ENCODE measurements at places on chromosomes 4 and X.
A peak's percentile ranks its signal among the peaks of the same experiment; 100 is the strongest.

GRCh38 chr4:176755001-176755400, 37.7 kb downstream of the VEGFC start:
- DNase-seq, result no peak

DNA sequence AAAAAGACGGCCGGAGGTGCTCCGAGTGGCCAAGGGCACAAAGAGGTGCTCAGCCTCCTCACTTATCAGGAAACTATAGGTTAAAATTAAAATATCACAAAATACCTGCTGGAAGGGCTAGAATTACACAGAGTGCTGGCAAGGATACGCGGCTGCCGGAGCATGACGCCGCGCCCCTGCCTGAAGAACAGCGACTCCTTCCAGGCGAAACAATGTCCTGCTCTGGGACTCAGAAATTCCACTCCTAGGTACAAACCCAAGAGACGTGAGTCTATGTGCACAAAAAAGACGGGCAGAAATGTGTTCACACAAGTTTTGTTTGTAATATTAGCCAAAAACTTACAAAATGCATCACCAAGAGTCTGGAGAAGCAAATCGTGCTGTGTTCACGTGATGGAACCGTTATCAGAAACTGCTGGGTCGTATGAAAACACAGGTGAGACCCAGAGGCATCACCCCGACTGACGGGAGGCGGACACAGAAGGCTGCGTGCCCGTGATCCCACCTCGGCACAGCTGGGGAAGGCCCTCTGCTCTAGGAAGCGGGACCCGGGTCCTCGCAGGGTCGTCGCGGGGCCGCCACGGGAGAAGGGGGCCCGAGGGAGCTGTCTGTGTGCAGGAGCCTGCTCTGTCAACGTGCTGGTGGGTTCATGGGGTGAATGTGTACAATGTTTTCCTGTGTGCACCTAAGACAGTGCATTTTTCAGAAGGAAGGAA, 27.6 kb downstream of the CTBP1 start:
- no peak for DNase-seq

GRCh38 chr4:32858361-32858760, 2138.2 kb downstream of the PCDH7 start:
- DNase-seq, result no peak

DNA sequence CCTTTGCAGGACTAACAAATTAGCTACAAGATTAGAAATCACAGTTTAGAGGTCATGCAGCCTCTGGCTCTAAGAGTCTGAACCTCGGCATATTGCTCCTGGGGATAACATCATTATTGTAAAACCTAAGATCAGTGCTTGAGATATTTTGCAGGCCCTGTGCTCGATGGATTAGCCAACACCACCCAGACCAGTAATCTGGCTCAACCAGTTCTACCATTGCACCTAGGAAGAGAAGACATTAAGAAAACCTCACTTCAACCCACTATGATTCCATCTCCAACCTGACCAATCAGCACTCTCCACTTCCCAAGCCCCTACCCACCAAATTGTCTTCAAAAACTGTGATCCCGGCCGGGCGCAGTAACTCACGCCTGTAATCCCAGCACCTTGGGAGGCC, 43.6 kb downstream of the WFS1 start:
- no peak for DNase-seq

- DNase-seq, result no peak
Measured at GRCh38 chr4:14646831-14647230, 355.4 kb upstream of the CPEB2 start.

DNA sequence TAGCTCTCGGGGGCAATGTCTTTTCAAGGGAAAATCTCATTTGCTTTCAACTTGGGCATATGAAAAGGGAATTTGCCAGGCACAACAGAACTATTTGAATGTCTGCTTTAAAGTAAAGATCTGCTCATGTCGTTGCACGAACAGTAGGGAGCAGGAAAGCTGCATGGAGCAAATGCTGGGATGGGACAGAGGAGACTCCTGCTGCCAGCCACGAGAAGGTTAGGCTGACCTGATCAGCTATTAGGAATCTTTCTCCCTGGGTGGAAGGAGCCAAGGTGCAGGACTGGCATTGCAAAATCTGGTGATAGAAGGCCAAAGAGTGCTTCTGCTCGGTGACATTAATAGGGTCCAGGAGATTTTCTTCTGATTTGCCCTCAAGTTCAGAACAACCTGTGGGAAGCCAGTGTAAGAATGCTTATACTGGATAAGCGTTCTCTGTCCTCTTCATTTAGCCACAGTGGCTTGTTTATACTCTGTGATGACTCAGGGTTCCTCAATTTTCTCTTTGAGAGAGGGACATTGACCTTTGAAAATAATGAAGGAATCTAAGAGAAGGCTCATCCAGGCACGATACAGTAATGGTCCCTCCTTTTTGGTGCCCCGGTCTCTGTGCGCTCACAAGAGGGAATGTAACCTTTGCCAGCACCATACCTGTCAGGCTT, 22.9 kb downstream of the FHL1 start:
- no peak for DNase-seq

GRCh38 chrX:134981910-134982309, 8.9 kb upstream of the SMIM10 start:
- DNase-seq, result no peak

DNA sequence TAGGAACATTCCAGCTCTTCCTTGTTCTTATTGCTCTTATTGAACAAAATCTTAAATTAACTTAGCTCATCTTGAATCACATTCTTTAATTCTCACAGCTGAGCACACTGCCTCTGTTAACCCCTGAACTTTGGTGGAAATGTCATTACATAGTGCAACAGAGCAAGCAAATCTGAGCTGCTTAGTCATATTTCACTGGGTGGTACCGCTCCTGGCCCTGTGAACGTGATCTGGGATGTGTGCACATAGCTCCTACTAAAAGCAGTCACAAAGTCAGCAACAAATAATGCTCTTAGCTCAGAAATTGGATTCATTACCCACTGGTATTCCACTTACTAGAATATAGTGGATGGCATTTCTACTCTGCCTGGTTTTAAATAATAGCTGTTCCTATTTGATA, 27.9 kb downstream of the ARHGEF6 start:
- no peak for DNase-seq

DNA sequence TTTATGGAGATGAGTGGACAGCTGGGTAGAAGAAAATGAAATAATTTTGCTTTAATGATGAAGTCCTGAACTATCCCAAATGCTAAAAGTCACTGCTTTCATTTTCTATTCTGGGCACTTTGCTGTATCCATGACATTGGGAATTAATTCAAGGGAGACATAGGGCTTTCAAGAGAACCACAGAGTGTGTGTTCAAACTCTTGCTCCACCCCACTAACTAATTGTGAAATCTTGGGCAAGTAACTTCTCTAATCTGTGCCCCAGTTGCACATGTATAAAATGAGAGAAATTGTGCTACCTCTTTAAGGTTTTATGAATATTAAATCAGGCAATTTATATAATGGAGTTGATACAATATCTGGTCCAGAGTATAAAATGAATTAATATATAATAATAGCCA, 1422.0 kb downstream of the ADGRL3 start:
- DNase-seq, result no peak

DNA sequence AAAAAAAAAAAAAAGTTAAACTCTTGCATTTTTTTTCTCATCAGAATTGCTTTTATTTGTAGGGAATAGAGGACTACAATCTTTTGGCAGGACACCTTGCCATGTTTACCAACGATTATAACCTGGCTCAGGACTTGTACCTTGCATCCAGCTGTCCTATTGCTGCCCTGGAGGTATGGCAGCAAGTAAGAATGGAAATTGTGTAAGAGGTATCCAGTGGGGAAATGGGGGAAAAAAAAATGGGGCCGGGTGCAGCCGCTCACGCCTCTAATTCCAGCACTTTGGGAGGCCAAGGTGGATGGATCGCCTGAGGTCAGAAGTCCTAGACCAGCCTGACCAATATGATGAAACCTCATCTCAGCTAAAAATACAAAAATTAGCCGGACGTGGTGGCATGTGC, 49.8 kb downstream of the WDR19 start:
- no peak for DNase-seq

GRCh38 chr4:38620527-38621027, 43.4 kb upstream of the KLF3 start:
- DNase-seq, result no peak

GRCh38 chr4:147731580-147732517, at the start of gene ARHGAP10:
Gene ARHGAP10, plus strand, starts transcription at chr4:147732088. Its CDS starts 214 bp downstream, at chr4:147732302.
- peak; percentile 56 for DNase-seq

- DNase-seq, result no peak
Measured at GRCh38 chr4:145816091-145816490, 122.5 kb downstream of the ZNF827 start.

DNA sequence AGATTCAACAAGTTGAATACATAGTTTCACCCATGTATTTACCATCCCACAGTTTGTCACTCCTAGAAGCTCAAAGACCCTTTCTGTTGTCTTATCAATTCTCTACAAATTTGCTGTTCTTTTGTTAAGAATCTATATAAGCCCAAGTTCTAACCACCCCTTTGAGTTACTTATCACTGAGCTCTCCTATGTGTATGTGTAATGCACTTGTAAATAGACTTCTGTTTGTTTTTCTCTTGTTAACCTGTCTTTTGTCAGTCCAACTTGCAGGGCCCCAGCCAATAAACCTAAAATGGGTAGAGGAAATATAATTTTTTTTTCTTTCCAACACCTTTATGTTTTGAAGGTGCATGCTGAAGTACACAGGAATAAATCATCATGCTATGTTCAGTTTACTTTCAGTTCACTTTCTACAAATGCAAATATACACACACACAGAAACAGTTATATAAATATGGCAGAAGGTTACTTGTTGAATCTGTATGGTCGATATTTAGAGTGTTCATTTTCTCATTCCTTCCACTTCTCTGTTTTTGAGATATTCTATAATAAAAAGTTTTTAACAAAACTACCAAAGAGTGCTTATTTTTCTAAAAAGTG, 22.3 kb upstream of the CLOCK start:
- no peak for DNase-seq

DNA sequence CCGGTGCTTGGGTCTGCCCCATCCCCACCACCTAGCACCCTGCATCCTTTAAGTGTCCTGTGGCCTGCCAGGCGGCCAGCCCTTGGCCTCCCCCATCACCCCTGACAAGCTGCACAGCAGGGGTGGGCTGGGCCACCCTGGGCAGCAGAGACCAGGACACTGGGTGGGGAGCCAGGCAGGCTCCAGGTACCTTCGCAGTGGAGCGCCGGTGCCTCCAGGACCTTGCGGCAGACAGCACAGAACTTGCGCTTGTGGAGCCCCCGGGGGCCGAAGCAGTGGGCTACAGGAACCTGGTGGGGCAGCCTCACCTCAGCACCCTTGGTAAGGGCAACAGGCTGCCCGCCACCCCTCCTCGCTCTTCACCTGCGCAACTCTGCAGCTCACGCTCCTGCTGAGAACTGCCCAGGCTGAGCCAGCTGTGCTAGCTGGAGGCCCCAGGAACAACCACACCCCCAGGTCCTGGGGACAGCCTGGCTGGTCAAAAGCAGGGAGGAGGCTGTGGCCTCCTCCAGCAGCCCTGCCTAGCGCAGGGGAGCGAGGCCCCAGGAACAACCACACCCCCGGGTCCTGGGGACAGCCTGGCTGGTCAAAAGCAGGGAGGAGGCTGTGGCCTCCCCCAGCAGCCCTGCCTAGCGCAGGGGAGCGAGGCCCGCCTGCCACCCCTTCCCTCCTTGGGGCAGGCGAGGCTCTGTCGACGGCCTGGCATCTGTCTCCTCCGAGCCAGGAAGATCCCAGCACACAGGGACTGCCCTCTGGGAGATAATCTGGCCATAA, 4.6 kb downstream of the DGKQ start:
- DNase-seq, result no peak

DNA sequence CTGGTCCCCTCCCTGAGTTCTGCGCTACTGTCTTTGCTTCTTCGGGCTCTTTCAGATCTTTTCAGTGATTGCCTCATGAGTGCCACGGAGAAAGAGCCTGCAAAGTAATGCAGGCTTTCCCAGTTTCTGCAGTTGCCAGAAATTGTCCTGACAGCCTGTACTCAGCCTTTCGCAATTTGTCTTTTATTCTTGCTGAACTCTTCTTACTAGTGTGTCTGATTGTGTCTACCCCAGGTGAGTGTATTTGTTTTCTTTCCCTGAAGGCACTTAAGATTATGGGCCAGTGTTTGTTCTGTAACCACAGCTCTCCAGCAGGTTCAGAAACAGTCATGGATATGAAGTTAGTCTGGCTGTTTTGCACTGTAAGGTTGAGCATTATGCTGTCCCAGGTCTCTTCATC, 47.1 kb downstream of the FAM193A start:
- no peak for DNase-seq

DNA sequence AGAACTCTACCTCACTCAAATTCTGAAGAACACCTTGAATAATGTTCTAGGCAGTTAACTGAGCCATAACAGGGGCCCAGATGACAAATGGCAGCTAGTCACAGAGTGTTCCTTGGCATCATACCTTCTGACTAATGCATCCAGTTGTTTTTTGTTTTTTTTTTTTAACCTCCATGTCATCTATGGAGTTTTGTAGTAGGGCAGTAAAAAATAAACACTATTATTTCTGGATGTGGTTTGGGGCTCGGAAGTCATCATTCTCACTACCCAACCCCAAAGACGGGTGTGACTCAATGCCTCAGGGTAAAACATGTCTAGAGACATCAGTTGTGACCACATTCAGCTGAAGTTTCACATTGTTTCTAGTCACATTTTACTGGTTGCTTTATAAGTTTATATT, 31.2 kb upstream of the MCF2 start:
- DNase-seq, result no peak

- DNase-seq, result no peak
Measured at GRCh38 chrX:13014111-13015096, 30.0 kb downstream of the FAM9C start.

DNA sequence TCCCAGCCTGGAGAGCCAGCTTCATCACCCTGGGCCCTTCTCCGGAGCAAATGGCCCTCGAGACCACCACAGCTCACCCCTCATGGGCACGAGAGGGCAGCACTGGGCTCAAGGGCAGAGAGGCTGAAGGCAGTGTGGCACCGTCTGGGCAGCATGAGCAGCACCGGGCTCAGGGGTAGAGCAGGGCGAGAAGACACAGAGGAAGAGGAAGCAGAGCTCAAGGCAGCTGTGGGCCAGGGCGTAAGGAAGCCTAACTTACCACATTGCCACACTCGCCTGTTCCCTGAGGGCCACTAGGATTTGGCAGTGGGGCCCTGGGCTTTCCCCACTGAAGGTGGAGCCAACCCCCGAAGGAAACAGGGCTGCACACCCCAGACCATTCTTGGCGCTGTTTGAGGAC, 15.5 kb downstream of the ZNF185 start:
- DNase-seq, result no peak

GRCh38 chr4:155787113-155787710, 28.4 kb downstream of the GUCY1B1 start:
- no peak for DNase-seq

- no peak for DNase-seq
Measured at GRCh38 chrX:50705042-50705441, 109.0 kb downstream of the SHROOM4 start.

DNA sequence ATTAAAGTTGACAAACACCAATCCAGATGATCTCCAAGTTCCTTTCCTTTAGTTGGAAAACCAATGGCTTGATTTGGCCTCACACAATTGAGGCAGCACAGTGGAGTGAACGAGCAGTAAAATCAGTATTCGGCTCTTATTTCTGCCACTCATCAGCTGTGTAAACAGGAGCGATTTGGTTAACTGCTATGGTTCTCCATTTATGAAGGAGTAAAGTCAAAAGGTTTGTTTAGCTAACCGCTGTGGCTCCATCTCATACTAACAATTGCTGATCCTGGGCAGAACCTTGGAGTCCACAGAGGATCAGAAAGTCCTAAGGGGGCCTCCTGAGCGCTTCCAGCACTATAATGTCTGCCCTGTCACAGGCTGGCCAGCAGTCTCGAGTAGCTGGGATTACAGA, 54.5 kb upstream of the EXOC1L start:
- no peak for DNase-seq
